Aorta (tissue), 5 donors: ENCODE measurements at places on chromosomes 12 and 14.

DNA sequence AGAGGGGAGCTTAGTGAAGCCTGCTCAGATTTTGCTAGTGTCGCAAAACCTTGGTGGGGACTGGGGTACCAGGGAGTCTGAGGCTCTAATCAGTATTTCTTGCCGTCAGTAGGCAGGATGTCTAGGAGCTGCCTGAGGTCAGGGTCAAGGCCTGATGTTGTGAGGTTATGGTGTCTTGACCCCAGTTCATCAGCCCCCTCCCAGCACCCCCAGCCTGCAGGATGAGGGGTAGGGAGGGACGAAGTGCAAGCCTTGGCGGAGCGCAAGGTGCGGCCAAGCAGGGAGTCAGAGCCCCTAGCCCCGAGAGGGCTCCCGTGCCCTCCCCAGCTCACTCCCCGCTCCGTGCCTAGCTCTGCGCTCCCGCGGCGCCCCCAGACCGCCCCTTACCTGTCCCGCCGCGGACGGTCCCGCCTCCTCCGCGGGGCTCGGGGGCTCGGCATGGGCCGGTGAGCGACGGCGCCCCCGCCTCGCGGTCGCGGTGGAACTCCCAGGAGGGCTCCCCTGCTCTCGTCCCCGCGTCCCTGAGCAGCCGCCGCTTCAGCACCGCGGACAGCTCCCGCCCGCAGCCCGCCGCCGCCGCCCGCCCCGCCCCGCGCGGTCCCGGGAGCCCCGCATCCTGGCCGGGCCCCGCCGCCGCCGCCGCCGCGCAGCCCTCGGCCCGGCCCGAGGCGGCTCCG, 347 bp downstream of the SYNDIG1L start:
- DNase-seq, result peak; percentile 81

GRCh38 chr14:49526101-49526500, 60.1 kb downstream of the RPS29 start:
- DNase-seq, result no peak

DNA sequence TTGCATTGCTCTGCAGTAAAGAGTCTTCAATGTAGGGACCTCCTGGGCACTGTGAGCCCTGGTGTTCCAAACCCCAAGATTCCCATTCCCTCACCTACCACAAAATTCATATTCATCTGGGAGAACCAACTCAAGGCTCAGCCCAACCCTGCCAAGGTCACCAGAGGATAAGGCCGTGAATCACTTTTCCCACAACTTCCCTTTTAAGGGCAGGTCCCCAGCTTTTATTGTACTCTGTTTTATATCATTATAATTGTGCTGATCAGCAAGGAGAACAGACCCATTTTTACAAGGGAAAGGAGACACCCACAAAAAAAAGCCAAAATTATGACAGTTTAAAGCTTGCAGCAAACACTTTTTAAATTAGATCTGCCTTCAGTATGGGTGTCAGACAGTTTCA, 363.0 kb upstream of the FKBP4 start:
- no peak for DNase-seq

- no peak for DNase-seq
Measured at GRCh38 chr12:89064151-89064550, 288.1 kb downstream of the DUSP6 start.

DNA sequence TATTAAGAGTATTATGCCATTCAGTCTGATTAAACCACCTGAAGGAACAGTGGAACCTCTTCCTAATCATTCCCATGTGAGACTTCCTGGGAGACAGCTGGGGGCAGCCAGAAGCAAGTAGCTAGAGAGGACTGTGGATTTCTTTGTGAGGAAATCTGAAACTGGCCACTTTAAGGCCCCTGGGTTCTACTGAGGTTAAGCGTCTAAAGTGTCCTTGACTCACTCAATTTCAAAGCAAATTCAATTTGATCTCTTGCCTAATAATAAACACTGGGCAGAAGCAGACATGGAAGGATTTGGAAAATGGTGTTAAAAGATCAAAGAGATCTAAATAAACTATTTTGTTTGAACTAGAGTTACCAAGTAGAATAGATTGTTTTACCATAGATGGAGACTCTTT, 909.9 kb downstream of the NRXN3 start:
- DNase-seq, result no peak

DNA sequence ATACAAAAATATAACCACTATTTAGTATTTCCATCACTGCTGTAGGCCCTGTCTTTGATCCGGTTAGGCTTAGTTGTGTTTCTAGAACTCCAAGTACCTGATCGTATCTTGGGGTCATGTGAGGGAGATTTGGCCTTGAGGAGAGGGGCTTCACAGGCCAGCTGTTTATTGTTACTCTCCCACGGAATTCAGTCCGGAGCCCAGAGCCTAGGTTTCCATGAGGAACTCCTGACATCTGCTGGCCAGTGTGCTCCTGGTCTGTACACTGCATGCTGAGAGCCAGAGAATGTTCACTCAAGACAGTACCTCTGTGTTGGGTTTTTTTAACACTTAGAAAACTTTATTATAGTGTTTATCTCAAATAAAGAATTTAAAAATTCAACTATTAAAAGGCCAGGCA, 341.0 kb upstream of the TMEM132C start:
- peak; percentile 55 for DNase-seq

DNA sequence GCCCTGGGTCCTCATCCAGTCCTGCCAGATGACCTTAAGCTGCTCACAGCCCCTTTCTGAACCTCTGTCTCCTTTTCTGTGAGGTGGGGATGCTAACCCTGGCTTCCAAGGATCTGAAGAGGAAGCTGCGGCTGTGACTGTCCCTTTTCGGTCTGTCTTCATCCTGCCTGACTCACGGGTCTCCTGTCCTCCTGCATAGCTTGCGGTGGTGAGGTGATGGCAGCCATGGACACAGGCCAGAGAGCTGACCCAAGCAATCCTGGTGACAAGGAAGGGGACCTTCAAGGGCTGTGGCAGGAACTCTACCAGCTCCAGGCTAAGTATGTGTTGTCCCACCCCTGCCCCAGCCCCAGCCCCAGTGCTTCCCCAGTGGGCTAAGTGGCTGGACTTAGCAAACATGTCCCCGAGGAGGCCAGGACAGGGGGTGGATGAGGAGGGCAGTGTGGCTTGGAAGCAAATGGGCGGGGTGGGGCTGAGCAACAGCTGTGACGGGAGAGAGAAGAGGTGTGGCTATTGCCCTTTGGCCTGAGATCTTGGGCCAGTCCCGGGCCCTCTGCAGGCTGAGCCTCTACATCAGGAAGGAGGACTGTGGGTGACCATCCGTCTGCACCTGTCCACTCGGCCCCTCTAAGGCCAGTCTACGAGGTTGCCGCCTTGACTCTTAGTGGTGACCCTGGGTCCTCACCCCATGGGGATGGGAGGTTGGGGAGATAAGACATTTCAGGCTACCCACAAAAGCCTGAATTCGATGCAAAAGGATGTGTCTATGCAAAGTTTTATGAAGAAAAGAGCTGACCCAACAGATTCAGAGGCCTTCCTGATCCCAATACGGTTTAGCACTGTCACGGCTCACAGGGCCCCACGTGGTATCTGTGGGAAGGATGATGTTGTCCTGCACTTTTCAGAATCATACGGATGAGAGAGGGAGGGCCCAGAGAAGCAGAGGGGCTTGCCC, 1.1 kb downstream of the CCDC197 start:
- DNase-seq, result no peak

GRCh38 chr14:46818147-46818546, 166.6 kb upstream of the RPL10L start:
- DNase-seq, result no peak

DNA sequence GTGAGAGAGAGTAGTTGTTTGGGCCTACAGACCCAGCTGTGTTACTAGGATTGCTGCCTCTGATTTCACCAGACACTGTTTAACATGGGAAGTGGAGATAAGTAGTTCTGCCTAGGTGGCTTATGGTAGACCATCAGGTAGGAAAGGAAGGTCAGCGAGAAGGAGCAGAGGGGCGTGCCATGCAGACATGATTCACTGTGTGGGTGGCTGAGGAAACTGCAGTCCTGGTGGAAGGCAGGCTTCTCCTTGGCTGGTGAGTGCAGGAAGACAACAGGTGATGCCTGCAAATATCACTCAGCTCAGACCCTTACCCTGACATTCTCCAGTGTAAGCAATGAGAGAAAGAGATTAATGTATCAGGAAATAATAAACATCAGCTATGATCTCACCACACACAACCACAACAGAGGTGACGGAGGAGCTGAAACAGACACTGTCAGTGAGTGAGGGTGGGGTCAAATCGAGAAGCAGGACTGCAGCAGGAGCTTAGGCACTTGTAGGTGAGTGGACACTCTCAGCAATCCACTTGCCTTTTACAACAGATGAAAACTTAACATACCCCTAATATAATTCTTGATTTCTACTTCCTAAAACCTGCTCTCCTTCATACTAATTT, 2.1 kb upstream of the PRR4 start:
- no peak for DNase-seq

- DNase-seq, result no peak
Measured at GRCh38 chr12:92146497-92147224, 1.0 kb upstream of the BTG1 start.

- DNase-seq, result no peak
Measured at GRCh38 chr12:91065396-91065795, 7.6 kb upstream of the KERA start.

GRCh38 chr14:24136684-24137528, 912 bp downstream of the PSME1 start:
- DNase-seq, result peak; percentile 34

GRCh38 chr12:12995088-12995487, 5.0 kb downstream of the HEBP1 start:
- DNase-seq, result no peak

DNA sequence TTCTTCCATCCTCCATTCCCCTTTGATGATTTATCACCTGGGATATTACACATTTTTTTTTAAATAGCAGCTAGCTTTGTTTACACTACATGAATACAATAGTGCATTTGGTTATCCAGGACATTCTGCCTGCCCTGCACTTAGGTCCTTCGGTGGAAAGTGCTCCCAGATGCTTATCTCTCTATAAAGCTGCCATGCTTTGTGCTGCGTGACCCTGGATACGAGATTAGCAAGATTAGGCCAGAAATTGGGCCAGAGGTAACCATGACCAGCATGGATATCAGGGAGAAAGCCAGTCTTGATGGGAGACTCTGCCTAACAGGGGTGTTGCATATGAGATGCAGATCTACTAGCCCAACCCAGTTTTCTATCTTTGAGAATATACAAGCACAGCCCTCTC, 12.1 kb upstream of the KRT83 start:
- DNase-seq, result no peak

DNA sequence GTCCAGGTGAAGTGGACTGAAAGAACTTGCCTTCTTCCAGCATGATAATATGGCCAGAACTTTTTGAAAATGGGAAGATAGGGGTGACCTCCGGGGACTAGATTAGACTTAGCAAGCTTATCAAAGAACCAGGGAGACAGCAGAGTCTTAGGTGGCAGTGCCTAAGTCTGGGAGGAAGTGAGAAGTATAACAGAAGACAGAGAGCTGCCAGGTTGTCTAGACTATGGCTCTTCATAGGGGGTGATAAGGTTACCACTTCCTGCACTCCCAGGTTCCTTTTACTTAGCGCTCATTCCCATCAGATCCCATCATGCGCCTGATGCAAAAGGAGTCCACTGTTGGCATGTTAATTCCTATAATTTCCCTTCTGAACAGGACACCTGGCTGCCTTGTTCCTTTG, 69.9 kb downstream of the PLXNC1 start:
- DNase-seq, result no peak

DNA sequence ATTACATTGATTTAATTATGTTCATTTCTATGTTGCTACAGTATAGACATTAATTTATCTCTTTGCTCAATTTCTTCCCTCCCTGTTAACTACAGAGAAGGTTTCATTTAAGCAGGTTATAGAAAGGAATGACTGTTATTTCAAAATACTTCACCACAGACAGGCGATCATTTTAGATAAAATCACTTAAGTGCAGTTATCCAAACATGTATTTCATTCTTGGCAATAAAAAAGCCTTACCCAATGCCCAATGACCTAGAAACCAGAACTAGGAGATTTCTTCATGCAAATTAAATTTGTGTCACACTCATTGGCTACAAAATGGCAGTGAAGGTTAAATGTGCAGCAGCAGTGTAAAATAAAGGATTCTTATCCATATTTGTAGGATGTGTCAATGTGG, 266.4 kb downstream of the KCNH5 start:
- DNase-seq, result no peak

DNA sequence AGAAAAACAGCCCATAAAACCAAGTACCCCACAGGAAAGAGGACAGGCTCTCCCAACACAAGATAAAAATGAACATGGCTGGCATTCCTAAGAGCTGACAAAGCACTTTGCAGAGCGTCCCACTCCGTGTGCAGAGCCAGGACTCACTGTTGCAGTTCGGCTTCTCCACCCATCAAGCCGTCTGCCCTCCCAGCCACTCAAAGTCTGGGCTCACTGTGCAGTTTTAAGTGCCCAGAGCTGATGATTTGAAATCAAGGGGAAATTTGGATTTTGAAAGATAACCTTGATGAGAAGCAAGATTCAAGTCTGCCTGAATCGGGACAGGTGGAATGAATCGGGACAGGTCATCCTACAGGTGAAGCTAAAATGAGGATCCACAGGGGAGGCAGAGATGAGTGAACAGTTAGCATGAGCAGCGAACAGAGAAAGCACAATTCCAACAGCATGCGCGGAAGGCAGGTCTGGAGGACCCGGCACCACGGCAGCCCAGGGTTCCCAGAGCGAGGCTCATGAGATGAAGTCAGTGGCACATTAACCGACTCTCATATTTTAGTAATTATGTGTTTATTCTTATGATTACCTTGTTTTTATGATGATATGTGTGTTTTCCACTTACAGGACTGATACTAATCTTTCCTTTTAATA, 39.8 kb upstream of the GPR68 start:
- DNase-seq, result no peak

GRCh38 chr12:49260166-49260565, 4.7 kb upstream of the TUBA1C start:
- DNase-seq, result no peak

DNA sequence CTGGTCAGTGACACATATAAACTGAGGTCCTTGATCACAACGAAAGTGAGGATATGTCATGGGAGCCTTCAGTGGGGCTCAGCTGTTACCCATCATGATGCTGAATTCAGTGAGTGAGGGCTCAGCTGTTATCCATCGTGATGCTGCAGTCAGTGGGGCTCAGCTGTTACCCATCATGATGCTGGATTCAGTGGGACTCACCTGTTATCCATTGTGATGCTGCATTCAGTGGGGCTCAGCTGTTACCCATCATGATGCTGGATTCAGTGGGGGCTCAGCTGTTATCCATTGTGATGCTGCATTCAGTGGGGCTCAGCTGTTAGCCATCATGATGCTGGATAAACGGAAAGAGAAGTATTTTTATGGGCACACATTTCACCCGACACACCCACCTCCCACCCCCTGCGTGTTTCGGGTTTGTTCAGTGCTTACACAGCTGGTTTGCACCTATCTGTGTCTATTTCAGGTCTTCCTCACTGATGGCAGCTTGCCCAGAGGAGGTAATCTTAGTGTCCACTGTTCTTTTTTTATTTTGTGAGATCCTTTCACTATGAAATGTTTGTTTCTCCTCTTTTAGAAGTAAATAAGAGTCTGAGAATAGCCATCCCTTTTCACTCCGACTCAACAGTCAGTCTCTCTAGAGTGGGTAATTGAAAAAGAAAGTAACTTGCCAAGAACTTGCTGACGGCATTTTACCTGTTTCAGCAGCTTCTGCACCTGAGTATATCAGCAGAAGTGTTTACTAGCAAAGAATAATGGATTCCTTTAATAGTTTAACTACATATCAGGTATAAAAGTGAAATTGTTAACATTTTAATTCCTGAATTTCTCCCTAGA, 183.0 kb downstream of the ERC1 start:
- DNase-seq, result no peak
